ENCODE measurements at places on chromosomes 7 and 10.

DNA sequence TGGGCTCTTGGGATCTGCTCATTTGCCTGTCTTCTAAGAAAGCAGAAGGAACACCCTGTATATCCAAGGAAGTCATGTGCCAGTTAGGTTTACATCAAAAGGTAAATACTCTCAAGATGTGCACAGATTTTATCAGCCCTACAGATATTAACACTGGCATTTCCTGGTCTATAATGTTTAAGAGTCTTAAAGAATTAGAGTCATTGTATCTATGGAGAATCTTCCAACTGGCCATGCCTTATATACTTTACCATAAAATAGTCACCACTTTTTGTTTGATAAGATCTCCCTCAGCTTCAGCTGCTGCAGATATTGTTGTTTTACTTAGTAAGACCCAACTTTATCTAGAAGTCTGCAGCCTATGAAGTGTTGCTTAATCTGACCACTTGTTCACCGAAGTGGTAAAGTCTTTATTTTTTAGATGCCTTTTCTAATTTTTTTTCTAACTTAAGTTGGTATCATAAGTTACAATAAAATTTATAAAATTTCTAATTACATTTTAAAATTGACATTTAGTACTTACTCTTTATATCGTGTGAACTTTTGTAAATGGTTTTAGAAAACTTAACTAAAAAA is 58.5 kb downstream of the CPED1 start:
- DNase-seq, result no peak

DNA sequence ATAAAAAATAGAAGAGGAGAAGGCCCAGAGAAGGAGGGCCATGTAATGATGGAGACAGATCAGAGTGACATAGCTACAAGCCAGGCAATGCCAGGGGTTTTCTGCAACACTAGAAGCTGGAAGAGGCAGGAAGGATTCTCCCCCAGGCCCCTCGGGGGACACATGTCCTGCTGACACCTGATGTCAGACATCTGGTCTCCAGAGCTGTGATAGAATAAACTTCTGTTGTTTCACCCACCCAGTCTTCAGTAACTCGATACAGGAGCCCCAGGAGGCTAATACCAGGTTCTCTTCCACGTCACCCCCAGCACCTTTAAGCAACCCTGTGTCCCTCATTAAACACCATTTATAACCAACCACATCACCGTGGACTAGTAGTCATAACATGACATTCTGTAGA is 94.9 kb downstream of the TMEM130 start:
- no peak for DNase-seq

DNA sequence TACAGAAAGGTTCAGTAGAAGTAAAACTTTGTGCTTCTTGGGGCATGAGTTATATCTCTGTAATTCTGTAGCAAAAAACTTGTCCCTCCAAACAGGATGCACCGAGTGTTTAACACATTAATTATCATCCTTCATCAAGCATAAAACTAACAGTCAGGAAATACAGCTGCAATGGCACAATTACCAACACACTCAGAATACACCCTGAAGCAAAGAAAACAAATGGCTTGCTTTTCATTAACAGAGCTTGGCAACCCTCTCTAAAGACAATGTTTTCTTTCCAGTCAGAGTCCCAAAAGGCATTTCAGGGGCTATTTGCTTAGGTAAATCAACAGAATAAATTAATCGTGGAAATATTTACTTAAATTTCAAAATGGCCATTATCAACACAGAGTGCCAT is 107.7 kb downstream of the ICA1 start:
- no peak for DNase-seq

- DNase-seq, result no peak
Measured at GRCh38 chr7:96361116-96361857, 39.4 kb upstream of the SLC25A13 start.

GRCh38 chr10:3452173-3452626 is 279.6 kb upstream of the PITRM1 start:
- DNase-seq, result peak; percentile 62

DNA sequence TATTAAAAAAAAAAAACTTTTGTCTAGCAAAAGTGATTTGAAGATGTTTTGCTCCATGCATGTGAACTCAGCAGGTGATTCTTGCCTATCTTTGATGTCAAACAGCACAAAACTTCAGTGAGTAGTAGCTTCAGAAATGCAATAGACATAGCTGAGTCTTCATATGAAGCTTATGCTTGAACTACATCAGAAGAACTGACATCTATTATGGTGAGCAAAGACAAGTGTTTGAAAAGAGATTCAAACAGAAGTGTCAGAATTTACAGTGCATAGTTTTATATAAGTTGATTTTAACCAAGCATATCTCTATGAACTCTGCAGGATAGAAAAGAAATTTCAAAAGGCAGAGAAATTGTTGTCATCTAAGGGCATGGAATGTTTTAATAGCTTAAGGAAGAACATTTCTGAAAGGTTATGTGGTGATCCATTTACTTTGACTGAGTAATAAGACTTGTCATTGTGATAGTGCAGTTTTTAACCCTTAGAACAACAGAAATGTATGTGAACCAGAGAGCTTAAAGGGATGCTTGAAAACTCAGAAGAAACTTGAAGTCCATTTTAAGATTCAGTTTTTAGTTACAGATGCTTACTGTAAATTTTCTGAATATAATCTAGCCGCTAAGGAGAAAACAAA is 351.4 kb downstream of the MDFIC start:
- no peak for DNase-seq

DNA sequence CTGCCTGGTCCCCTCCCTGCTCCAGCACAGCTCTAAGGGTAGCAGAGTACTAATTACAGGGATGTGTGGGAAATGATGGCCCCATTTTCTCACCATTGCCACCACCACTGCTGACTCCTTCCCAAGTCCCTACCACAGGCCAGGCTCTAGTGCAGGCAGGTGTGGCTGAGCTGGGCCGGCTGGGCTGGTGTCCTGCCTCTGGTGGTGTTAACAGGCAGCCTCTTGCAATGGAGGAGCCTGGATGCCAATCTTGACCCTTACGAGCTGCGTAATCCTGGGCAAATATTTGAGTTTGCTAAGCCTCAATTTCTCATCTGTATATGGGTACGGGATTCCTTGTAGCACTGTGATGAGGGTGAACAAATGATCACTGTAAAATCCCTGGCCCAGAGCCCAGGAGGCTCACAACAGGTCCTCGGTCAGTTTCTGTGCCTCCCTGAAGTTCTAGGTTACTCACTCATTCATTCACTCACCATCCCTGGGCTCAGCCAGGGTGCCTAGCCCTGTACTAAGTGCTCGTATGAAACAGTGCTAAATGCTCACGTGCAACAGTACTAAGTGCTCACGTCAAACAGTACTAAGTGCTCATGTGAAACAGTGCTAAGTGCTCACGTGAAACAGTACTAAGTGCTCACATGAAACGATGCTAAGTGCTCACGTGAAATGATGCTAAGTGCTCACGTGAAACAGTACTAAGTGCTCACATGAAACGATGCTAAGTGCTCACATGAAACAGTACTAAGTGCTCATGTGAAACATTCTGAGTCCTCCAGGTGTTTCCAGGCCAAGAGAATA is 2.3 kb upstream of the FZD9 start:
- no peak for DNase-seq

DNA sequence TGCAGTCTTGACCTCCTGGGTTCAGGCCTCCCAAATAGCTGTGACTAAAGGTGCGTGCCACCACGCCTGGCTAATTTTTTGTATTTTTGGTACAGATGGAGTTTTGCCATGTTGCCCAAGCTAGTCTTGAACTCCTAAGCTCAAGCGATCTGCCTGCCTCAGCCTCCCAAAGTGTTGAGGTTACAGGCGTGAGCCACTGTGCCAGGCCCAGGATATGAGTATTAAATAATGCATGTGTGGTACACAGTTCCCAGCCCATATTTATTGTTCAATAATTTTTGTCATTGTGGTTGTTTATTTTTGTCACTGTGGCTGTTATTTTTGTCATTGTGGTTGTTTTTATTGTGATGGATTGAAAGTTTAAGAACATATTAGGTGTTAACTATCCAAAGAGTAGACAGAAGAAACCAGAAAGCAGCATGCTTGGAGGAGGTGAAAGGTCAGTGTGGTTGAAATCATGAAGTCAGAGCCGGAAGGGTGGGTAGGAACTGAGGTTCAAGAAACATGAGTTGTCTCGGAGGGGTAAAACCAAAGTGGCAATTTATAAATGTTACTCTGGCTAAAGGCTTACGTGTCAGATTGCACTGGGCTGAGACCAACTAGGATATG is 45.0 kb downstream of the MRC1 start:
- DNase-seq, result no peak

DNA sequence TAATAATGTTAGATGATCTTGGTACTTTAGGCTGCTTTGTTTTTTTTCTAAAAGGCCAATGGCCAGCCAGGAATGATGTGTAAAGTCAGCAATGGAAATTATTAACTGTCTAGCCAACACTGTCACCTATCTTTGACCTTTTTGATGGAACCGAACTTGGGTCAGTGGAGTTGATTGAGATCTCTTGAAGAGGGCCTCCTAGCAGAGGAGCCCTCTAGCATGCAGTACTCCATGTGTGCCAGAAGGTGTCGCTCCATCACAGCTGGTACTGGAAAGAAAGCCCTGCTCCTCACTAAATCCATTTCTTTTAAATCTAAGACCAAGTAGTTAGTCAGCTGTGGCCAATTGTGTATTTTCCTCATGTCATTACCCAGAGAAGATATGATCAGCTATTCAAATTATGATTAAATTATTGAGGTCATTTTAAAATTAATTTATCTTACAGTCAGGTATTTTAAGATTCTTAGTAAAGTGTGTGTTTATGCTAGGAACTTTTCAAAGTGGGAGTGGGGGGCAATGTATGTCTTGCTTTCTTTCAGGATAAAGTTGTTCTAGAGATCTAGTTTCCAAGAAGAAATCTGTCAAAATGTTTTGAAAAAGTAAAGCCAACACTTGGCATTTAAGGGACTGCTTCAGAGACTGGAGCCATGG is 33.1 kb upstream of the CROT start:
- peak; percentile 60 for DNase-seq

DNA sequence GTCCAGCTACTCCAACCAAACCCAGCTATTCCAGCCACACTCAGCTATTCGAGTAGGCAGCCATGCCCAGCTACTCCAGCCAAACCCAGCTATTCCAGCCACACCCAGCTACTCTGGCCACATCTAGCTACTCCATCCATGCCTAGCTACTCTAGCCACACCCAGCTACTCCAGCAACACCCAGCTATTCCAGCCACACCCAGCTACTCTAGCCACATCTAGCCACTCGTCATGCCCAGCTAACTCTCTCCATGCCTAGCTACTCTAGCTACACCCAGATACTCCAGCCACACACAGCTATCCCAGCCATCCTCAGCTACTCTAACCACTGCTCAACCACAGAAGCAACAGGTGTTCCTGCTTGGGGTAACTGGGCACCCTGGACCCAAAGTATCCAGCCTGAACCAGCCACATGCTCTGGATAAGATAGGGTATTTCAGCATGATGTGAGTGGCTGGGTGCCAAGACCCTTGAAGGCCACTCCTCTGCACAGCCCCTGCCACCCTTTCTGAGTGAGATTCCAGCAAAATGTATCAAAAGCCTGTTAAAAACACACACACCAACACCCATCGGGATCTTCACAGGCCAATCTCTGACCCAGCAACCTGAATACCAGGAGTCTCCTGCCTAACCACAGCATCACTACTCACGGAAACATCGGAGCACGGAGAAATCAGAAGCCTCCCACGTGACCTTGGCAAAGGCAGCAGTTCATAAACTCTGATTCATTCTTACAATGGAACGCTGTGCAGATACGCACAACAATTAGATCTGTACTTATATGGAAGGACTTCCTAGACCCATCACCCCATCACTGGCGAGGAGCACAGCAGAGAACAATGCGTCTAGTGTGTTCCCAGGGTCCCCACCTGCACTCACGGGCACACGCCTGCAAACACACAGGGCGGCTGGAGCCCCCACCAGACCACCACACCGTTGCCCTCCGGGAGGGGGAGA is 51.8 kb upstream of the DNAAF5 start:
- DNase-seq, result no peak

GRCh38 chr7:11009631-11010030 is 36.0 kb downstream of the PHF14 start:
- DNase-seq, result no peak

- DNase-seq, result no peak
Measured at GRCh38 chr7:97005183-97006054, at the start of gene DLX6. Gene DLX6 (plus strand): TSS chr7:97005553. CDS start chr7:97005978, 425 bp downstream.

DNA sequence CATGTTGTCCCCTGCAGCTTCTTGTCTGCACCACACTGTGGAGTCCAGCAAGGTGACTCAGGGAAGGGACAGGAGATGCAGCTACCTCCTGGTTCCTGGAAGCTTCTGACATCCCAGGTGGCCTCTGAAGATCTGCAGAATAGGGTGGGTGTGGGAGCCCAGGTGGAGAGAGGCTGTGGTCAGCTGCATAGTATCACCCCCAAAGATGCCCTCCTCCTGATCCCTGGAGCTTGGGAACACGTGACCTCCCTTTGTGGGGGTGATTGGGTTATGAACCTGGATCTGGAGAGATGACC is 25.4 kb downstream of the CALML3 start:
- DNase-seq, result no peak

DNA sequence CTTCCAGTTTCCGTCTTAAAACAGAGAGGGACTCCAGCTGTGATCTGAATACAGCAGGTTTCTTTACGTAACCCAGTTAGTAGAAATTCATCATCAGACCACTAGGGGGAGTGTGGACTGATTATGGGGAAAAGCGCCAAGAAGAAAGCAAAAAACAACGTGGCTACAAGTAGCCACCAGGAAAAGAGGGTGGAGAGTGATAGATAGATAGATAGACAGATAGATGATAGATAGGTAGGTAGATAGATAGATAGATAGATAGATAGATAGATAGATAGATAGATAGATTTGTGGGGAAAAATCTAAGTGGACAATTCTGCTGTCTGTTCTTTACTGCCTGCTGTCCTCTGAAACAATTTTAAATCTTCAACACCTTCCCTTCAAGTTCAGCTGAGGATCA is 12.7 kb upstream of the AKR1B10 start:
- DNase-seq, result peak; percentile 79

- no peak for DNase-seq
Measured at GRCh38 chr7:23672033-23672432, 8.0 kb upstream of the FAM221A start.

GRCh38 chr7:136122026-136122425 is 144.9 kb upstream of the MTPN start:
- no peak for DNase-seq
